ENCODE measurements at places on chromosomes 13 and 19. TPM values are rescaled to one million over a fixed set of nuclear protein-coding genes. Genes with fewer than 3 reads are reported as not detected.

SLC8A2 gene
- not detected for total RNA-seq

SLC25A41 gene
- total RNA-seq: not detected

ABHD13 gene
- total RNA-seq: 5.7 TPM

CEBPG gene
- 34.1 TPM for total RNA-seq

All from hair follicular keratinocyte (primary cell).